ENCODE measurements at places on chromosomes 13 and 19.
A peak's percentile ranks its signal among the peaks of the same experiment; 100 is the strongest.

GRCh38 chr19:14517840-14518505 lies at the start of gene DNAJB1:
TSS of gene DNAJB1 (minus strand) at chr19:14518397. CDS start at chr19:14518349, 48 bp downstream.
- DNase-seq: peak; percentile 77

DNA sequence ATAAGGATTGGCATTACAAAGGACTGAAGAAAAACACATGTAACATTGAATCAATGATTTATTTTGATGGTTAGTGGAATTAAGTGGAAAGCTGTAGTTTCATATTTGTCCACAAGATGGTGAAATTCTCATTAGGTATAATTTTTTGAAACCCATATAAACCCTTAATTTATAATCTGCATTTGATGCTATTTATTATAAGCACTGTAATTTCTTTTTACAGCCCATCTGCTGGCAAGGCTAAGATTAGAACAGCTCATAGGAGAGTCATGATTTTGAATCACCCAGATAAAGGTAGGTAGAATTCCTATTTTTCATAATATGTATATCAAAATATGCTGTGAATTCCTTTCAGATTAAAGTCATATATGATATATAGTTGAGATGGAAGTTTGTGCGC lies 62.2 kb downstream of the DNAJC15 start:
- peak; percentile 32 for DNase-seq

GRCh38 chr13:22486490-22486889 lies 694.3 kb upstream of the SGCG start:
- no peak for DNase-seq

DNA sequence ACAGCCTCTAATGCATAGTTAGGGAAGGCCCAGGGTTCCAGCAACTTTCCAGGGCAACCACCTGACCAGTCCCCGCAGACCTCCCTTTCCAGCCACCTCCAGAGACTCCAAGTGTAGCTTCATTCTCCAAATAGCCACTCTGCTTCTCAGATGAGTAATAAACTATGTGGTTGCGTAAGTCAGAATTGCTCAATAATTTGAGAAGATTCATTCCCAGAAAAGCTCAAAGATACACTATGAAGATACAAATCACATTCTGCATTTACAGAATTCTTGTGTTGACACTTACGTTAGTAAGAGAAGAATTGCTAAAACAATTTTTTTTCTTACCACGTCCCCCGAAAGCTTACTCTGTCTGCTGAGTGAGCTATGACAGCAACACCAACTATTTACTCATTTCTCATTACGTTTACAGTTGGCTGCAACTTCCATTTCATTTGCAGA lies 8.2 kb upstream of the LATS2 start:
- no peak for DNase-seq

DNA sequence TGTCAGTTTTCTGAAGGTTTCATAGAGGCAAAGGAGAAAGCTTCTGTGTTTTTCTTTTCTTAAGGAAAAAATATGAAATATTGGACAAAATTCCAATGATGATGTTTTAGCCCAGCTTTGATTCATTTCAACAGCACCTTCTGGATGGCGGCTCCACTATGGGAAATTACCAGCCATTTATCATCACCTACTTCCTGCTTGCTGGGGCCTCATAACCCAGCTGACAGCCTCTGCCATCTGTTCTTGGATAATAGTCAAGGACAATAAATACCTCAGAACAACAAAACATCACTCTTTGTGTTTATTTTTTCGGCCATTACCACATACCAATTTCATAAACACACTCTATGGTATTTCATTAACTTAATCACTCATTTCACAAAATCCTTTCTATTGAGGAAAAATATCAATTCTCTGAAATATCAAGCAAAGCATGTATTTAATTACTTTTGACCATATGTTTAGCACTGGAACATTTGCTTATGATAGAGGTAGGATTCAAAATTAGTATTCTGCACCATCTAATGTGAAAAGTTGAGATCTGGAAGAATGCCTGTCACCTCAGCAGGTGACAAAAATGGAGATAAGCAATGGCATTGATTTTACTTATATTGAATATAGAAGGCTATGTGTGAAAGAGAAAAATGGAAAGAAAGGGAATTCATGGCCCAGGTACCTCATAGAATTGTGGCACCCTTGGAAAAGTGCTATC lies 629.7 kb downstream of the LIG4 start:
- DNase-seq: peak; percentile 85

- DNase-seq: no peak
These were observed 423.2 kb downstream of the KLF5 start for GRCh38 chr13:73481886-73482445.

GRCh38 chr13:43551897-43552456 lies 234.8 kb downstream of the ENOX1 start:
- DNase-seq: no peak

GRCh38 chr13:102877303-102877702 lies 31.5 kb downstream of the ERCC5 start:
- DNase-seq: no peak

DNA sequence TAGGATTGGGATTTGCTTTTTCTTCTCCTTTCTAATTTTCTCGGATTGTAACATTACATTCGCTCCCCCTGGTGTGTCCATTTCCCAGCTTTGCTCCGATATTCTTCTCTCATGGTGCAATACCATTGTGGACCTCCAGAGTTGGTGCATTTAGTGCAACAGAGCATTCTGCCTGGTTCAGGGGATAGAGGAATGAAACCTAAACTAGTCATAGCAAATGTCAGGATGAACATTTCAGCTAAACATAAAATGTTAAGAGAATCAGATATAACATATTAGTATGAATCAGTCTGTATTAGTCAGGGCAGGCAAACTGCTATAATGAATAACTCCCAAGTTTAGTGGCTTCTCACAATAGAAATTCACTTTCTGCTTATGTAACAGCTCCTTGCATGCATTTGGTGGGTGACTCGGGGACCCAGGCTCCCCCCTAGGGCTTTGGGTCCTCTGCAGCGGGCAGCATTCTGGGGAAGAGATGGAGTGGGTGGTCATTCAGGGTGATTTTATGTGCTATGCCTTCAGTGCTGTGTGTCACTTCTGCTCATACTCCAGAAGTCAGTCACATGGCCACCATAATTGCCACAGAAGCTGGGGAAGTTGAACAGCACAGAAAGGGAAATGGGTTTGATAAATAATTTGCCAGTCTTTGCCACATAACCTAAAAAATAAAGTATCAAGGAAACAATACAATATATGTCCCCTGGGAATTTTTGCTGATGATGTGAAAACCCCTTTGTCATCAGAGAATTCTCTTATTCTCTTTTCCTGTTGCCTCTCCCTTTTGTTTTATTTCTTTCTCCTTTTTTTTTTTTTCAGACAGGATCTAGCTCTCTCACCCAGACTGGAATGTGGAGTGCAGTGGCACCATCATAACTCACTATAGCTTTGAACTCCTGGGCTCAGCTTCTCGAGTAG lies 111.0 kb downstream of the HSPH1 start:
- DNase-seq: no peak

GRCh38 chr13:91203430-91203829 lies 144.1 kb upstream of the MIR17HG start:
- DNase-seq: peak; percentile 33

DNA sequence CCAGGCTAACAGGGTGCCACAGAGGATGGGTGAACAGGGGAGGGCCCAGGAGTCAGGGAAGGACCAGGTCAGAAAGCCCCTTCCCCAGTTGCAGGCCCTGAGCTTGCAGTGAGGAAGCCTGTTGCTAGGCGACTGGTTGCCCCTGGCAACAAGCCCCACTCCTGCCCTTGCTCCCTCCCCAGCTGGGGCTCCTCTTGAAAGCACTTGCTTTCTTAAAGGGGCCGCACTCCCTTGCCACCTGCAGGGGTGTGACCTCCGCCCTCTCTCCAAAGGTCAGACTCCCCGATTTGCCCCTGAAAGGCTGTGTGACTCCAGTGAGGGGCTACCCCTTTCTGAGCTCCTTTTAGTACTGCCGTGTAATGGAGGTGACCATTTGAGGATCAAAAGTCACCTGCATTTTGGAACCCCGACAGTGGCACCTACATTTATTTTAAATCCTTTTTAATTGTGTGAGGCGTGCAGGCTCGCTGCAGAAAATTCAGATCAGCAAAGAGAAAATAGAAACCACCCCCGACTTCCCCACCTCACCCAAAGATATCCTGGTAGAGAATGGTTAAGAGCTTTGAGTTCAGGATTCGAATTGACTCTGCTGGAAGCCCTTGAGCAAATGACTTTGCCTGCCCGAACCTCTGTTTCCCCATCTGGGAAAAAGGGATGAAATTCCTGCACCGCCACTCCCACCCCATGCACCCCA lies 4.8 kb downstream of the FCHO1 start:
- peak; percentile 62 for DNase-seq

DNA sequence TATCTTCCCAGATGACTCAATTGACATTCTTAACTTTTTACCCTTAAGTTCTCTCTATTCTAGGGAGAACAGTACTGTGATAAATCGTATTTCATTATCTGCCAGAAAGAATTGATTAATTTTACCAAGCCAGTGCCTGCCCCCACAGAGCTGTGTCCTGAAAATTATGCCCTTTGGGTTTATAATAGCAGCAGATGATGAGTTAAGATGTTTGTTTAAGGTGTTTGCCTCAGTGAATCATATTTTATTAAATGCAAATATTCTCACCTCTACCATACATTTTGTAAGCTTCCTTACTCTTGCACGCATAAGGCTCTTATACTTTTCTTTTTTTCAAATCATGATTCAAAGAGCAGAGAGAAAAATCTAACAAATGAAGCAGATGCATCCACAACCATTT lies 318.6 kb downstream of the DCT start:
- no peak for DNase-seq

DNA sequence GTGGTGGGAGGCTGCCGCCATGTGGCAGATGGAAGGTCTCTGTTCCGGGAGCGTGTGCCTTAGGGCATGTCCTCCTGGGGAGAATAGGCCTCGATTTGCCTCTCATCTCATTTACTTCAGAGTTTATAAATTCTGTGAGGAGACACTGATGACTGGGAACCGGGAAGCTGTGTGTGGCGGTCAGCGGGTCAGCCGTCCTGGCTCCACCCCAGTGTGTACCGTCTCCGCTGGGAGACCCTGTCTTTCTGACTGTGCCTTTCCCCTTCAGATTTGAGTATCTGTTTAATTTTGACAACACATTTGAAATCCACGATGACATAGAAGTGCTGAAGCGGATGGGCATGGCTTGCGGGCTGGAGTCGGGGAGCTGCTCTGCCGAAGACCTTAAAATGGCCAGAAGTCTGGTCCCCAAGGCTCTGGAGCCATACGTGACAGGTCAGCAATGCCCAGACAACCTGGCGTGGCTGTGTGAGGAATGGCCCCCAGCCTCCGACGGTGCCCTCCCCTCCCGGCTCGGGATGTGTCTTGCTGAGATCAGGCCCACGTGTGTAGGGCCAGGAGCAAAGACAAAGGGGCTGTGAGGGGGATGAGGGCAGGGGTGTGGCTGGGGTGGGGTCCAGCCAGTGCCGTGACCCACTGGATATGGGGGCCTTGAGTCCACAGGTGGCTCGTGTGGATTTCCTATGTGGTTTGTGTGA lies 21.6 kb downstream of the ATP4B start:
- DNase-seq: no peak

DNA sequence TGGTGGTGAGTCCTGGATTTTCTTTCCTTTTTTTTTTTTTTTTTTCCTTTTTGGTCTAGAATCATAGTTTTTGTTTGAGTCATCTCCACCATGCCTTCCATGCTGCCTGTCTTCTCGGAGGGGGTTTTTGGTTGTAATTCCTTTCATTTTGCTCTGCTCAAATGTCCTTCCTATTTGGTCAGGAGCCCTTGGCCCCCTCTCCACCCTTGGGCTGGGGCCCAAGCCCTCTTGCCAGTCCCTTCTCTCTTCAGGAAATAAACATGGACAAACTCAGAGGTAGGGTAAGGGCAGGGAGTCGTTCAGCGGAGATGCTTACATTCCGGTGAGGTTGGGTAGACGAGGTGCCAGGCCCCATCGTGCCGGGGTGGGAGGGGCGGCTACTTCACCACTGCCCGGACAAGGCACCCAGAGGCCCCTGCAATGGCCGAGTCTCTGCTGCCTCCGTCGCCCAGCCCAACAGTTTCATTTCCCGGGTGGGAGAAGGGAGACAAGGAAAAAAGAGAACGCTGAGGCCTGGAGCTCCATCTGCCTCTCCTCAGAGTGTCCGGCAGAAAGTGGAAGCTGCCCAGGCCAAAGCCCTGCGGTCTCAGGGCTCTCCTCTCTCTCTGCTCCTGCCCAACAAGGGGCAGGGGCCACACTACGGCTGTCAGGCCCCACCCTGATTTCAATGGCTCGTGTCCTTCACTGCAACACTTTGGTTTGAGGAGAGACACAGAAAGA lies 12.7 kb downstream of the ZNF574 start:
- no peak for DNase-seq

DNA sequence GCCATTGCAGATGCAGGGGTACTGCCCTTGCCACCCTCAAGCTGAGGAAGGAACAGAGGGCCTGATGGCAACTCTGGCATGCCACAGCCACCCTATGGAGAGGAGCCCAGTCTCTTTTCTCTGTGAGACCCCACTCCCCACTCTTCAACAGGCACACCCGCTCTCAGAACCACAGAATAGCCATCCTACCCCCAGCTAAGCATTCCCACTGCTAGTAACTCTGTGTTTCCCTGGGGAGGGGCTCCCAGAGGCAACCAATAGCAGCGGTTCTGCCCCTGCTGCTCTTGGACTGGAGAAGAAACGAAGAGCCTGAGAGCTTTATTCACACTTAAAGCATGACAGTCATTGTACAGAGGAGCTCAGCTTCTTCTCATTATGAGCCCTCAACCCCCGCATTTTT lies 49.3 kb downstream of the UBL3 start:
- DNase-seq: no peak

GRCh38 chr19:33456076-33456844 lies 65.3 kb downstream of the PEPD start:
- DNase-seq: no peak

DNA sequence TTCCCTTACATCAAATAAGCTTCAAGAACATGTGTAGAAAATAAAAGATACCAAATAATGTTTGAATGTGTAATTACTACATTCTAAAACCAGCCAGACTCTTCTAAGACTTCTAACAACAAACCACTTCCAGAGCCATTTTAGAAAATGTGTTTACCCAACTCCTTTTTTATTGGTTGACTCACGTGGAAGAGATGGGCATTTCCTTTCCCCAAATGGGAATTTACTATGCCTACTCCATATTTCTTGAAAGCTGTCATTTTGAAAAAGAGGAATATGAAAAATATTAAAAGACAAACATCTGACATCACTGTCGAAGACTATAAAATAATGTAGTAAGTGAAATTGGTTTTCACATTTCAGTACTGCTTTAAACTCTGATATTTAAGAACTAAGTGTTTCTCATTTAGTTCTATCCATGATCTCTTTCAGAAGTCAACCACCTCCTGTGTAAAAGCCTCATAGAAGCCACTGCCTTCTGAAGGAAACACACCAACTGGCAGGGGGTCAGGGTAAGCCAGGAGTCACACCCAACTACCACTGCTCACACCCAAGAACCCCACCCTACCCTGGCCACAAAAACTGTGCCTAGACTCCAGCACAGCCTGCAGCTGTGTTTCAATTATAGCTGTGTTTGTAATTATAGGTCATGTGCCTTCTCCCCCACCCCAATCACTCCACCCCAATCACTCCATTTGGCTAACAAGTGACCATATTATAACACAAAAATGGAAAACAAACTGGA lies 86.8 kb downstream of the UBL3 start:
- DNase-seq: no peak

- no peak for DNase-seq
These were observed 2.4 kb upstream of the CHAMP1 start for GRCh38 chr13:114311908-114312307.
